ENCODE measurements at places on chromosomes 13 and 19. TPM values are rescaled to one million over a fixed set of nuclear protein-coding genes. Genes with fewer than 3 reads are reported as not detected.

Gene CHAMP1
- 29.7 TPM for total RNA-seq

Gene ZNF473
- total RNA-seq = 10.0 TPM

Gene ZNF729
- not detected for total RNA-seq

Gene FCGBP
- 0.96 TPM for total RNA-seq

Gene MPV17L2
- 9.3 TPM for total RNA-seq

Gene C19orf85
- total RNA-seq = not detected

Gene C13orf42
- not detected for total RNA-seq

Gene RFPL4AL1
- not detected for total RNA-seq

Gene POU4F1
- 0.88 TPM for total RNA-seq

Gene ZNF83
- 0.08 TPM for total RNA-seq

Gene PGLYRP1
- total RNA-seq = not detected

Gene C19orf73
- total RNA-seq = 0.82 TPM

Gene ZNF582
- total RNA-seq = 0.80 TPM

Gene PRR12
- 44.1 TPM for total RNA-seq

Gene UNC13A
- total RNA-seq = 1.1 TPM

All from A549 treated with dexamethasone at 1 μM for 4 hours (cell line).